Sigmoid colon (tissue), 7 donors: ENCODE measurements at places on chromosomes 13 and 19. TPM values are rescaled to one million over a fixed set of nuclear protein-coding genes. Genes with fewer than 3 reads are reported as not detected.
A peak's percentile ranks its signal among the peaks of the same experiment; 100 is the strongest.

- no peak within 1 kb of the TSS for H3K4me3 ChIP-seq
- H3K4me1 ChIP-seq = no peaks in the 10 kb centered on the region
- H3K27me3 ChIP-seq = peaks cover 12% of the 10 kb centered on the region
Observed at GRCh38 chr19:695352-695949, at the start of gene PRSS57. TSS of gene PRSS57 (minus strand) at chr19:695452. CDS start at chr19:695430, 22 bp downstream.

DNA sequence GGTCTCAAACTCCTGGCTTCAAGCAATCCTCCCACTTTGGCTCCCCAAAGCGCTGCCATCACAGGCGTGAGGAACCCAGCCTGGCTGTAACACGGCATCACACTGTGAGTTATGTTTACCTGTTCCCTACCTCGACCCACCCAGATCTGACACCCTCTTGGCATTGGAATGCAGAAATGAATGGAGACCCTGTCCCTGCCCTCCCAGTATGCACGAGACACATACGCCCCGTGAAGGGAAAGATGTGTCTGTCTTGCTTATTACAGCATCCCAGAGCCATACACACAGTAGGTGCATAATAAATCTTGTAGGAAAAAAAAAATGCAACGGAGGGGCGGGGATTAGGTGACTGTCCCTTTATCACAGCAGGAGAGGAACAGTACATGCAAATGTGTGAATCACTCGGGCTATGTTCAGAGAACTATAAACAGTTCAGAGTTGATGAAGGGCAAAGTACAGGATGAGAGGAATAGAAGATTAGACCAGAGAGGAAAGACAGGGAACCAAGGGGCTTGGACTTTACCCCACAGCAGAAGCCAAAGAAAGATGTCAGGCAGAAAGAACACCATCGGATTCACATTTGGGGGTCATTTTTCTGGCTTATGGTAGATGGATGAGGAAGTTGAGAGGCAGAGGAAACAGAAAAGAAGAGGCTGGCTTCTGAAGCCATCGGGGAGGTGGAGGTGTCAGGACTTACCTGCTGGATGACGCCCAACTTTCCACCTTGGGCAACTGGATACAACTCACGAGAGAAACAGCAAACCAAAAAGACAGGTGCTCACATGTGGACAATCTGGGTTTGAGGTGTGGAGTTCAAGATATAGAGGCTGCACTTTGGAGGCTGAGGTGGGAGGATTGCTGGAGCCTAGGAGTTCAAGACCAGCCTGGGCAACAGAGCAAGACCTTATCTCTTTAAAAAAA, 94.3 kb downstream of the INSR start:
- H3K4me1 ChIP-seq = peaks cover 25% of the 10 kb centered on the region
- peak overlapping the region; percentile 11 for H3K27ac ChIP-seq
- no peaks in the 10 kb centered on the region for H3K36me3 ChIP-seq
- H3K4me3 ChIP-seq = no peak overlapping the region
- no peak for DNase-seq

DNA sequence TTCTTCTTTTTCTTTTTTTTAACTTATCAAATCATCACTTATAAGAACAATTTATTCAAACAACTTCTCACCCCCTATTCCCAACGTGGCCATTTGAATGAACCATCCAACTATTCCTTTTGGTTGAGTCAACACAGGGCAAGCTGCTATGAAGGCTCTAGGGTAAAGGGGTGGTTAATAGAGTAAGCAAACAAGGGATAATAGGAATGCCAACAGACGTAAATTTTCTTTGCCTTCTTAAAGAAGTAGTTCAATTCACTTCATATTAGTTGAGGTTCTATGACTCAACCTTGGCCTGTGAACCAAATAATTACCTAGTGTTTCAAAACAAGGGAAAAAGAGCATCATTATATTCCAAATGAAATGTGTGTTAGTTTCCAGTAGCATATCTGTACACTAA, 1383.8 kb upstream of the SLC10A2 start:
- no peaks in the 10 kb centered on the region for H3K36me3 ChIP-seq
- H3K27ac ChIP-seq = no peak overlapping the region
- no peaks in the 10 kb centered on the region for H3K27me3 ChIP-seq
- no peak overlapping the region for H3K4me3 ChIP-seq

- no peaks in the 10 kb centered on the region for H3K27me3 ChIP-seq
- H3K4me1 ChIP-seq = no peaks in the 10 kb centered on the region
- no peak for DNase-seq
- no peak overlapping the region for H3K4me3 ChIP-seq
- H3K27ac ChIP-seq = no peak overlapping the region
- no peaks in the 10 kb centered on the region for H3K36me3 ChIP-seq
Observed at GRCh38 chr13:45113233-45114224, 6.8 kb upstream of the GTF2F2 start.

DNA sequence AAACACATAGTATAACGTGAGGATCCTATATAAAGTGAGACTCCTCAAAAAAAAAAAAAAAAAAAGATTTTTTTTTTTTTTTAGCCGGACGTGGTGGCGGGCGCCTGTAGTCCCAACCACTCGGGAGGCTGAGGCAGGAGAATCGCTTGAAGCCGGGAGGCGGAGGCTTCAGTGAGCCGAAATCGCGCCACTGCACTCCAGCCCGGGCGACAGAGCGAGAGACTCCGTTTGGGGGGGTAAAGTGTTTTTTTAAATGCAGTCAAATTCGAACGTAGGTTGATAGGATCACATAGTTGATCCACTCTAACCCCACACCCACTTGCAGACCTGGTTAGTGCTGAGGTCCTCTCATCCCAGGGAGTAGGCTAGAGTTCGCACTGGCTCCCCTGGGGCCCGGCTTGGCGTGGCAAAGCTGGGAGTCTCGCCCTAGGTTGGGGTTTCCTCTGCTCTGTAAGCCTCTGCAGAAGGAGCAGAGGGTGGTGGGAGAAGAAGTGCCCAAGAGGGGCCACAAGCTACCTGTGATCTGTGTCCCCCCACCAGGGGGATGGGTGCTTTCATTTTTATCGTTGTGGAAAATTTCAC, 6.5 kb downstream of the RNF225 start:
- H3K36me3 ChIP-seq = no peaks in the 10 kb centered on the region
- H3K4me3 ChIP-seq = peak overlapping the region; percentile 66
- peak; percentile 50 for DNase-seq
- peaks cover 10% of the 10 kb centered on the region for H3K27me3 ChIP-seq
- H3K27ac ChIP-seq = peak overlapping the region; percentile 76
- H3K4me1 ChIP-seq = no peaks in the 10 kb centered on the region

- no peak overlapping the region for H3K4me3 ChIP-seq
- peaks cover 45% of the 10 kb centered on the region for H3K36me3 ChIP-seq
- H3K27ac ChIP-seq = no peak overlapping the region
- DNase-seq = no peak
- H3K4me1 ChIP-seq = no peaks in the 10 kb centered on the region
Observed at GRCh38 chr19:40376286-40376862, 13.6 kb downstream of the HIPK4 start.

Gene CEACAM19
- 3.8 TPM for total RNA-seq

Gene FBXO27
- total RNA-seq = 3.0 TPM

Gene PCSK4
- total RNA-seq = 0.99 TPM
